ENCODE measurements at places on chromosomes 3 and 15.

- no peaks in the 10 kb centered on the region for H3K4me1 ChIP-seq
- no peaks in the 10 kb centered on the region for H3K36me3 ChIP-seq
- peaks cover 7% of the 10 kb centered on the region for H3K27me3 ChIP-seq
- no peak overlapping the region for H3K27ac ChIP-seq
- DNase-seq = no peak
These were observed 404.4 kb upstream of the KCNMB2 start for GRCh38 chr3:178131801-178132200.

GRCh38 chr3:1611824-1612223 lies 486.8 kb upstream of the CNTN4 start:
- no peak overlapping the region for H3K27ac ChIP-seq
- no peak for DNase-seq
- no peaks in the 10 kb centered on the region for H3K27me3 ChIP-seq
- no peaks in the 10 kb centered on the region for H3K4me1 ChIP-seq
- H3K4me3 ChIP-seq = no peak overlapping the region

DNA sequence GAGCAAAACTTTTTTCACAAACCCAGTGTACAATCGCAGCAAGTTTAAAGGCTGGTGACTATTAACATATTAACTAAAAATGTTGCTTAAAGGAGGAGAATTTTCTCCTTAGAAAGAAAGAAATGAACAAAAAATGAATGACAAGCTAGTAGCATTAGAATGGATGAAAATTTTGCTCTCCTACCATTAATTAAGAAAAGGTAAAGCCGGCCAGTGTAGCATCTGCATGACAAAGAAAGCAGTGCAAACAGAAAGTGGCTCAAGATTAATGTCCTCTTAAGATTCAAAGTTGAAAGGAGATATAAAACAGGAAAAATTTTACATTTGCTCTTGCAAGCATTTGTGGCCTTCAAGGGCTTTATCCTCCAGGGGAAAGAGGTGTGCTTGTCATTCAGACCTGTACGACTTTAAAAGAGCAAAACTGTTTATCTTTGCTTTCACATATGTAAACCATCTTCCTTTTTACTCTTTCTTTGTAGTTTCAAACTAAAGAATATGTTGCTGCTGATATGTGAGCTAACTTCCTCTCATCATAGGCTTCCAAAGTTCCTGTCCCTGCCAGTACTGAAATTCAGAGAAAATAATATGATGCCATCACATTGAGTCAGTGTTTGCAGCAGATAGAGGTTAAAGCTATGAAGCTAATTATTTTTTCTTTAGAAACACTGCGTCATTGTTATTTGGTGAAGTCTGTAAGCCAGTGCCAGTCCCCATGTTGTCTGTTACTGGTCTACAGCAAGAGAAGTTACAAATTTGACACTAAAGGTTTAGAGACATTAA lies 439.1 kb upstream of the GRM7 start:
- H3K4me3 ChIP-seq = no peak overlapping the region
- peaks cover 3% of the 10 kb centered on the region for H3K36me3 ChIP-seq
- no peak for DNase-seq
- H3K27me3 ChIP-seq = no peaks in the 10 kb centered on the region
- no peak overlapping the region for H3K27ac ChIP-seq
- H3K4me1 ChIP-seq = no peaks in the 10 kb centered on the region

- H3K27ac ChIP-seq = no peak overlapping the region
- H3K4me3 ChIP-seq = no peak overlapping the region
- no peaks in the 10 kb centered on the region for H3K4me1 ChIP-seq
- H3K36me3 ChIP-seq = no peaks in the 10 kb centered on the region
These were observed 20.5 kb upstream of the LYZL4 start for GRCh38 chr3:42430781-42431532.

Measured in memory B cell (primary cell).